NCI-H526 (cell line): ENCODE measurements at places on chromosomes 4 and X.
A peak's percentile ranks its signal among the peaks of the same experiment; 100 is the strongest.

DNA sequence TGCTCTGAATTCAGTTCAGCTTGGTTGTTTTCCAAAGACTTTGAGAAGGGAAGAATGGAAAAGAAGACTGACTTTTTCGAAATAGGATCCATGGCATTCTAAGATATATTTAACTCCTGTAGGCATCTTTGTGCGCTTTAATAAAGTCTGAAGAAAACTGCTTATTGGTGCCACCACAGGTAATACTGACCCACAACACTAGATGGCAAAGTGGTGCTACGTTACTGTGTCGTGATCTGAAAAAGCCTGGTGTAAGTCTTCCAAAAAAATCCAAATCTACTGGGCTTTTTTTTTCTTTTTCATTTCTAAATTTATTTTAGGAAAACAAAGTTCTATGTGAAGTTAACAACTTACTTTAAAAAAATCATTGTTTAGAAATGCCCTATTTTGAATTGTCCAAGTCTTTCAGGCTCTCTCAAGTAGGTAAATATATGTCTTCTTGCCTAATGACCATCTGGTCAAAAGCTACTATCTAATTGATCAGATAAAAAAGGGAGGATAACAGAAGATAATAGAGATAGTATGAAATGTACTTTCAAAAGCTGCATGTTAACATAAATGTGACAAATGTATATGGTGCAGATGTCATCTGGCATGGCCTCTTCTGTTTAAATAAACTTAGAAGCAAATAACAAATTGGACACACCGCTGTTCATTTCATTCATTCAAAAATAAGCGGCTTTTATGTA lies 47.0 kb upstream of the MID1IP1 start:
- peak; percentile 7 for DNase-seq

GRCh38 chr4:124329134-124329533 lies 383.4 kb downstream of the ANKRD50 start:
- DNase-seq: no peak

- DNase-seq: no peak
These were observed 135.1 kb downstream of the IRS4 start for GRCh38 chrX:108601276-108601675.

DNA sequence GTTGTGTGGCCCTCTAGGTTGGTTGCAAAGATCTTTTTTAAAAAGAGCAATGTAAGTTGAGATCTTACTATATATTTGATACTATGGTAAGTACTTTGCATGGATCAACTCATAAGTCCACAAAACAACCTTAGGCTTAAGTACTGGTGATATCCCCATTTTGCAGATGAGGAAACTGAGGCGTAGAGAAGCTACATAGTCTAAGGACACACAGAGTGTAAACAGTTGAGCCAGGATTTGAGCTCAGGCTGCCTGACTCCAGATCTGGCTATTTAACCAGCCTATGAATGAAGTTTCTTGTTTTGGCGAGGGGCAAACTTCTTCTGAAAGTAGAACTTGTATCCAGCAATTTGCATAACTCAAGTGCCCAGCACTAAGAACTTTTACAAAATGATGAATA lies 38.6 kb upstream of the STX18 start:
- no peak for DNase-seq

- DNase-seq: no peak
These were observed 35.3 kb downstream of the ZBTB49 start for GRCh38 chr4:4325321-4325720.

- DNase-seq: no peak
These were observed 19.7 kb downstream of the VSIG1 start for GRCh38 chrX:108064613-108065012.

DNA sequence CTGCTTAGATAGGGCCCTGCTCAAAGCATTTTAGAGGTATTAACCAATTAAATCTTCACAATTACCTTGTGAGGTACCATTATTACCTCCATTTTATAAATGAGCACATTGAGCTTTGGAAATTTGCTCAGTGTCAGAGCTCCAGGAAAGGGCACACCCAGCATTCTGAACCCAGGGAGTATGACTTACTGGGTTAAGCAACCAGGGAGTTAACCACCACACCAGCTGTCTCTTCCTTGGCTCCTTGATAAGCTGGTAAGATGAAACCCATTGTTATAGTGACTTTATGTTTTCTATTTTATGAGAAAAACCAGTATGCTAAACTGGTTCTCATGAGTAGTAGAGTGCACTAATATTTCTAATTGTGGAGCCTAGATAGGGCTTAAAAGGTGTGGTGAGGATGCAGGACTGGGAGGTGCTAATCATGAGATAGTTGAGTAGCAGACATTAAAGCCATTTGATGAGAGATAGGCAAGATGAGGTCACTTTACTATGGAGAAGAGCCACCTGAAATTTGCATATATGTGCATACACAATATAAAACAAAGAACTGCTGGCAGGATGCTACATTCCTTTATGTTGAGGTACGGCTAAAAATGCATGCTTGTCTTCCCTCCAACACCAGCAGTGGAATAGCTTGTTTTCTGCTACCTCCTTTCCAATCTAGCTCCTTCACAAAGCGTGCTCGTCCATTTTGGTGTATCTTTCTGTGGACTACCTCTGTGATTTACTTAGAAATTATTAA lies 556.1 kb downstream of the SPRY1 start:
- peak; percentile 79 for DNase-seq

DNA sequence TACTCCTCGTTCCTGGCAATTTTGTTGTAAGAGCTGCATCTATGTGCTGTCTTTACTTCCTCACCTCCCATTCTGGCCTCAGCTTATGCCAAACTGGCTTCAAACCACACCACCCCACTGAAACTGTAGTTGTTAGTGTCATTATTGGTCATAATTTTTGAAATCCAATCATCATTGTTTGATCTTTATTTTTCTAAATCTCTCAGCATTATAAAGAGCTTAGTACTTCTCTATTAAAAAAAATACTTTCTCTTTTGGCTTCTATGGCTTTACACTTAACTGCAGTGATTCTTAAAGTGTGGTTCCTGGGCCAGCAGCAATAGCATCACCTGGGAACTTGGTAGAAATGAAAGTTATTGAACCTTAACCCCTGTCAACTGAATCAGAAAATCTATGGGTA lies 83.5 kb upstream of the GRPR start:
- no peak for DNase-seq

DNA sequence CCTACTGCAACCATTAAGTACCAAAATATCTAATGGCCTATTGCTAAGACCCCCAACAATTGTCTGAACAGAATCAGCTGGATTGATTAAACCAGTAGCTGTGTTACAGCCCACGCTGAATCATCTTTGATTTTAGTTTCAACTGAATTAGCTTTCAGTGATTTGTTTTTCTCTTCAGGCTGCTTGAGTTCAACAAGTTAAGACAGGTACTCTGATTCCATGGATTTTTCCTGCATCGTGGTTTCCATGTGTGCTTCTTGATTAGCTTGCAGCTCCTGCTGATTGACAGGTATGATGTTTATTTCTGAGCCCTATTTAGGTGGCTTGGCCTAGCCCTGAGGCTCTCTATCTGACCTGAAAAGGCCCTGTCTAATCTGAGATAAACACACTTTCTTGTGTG lies 91.3 kb downstream of the GUCY2F start:
- no peak for DNase-seq

DNA sequence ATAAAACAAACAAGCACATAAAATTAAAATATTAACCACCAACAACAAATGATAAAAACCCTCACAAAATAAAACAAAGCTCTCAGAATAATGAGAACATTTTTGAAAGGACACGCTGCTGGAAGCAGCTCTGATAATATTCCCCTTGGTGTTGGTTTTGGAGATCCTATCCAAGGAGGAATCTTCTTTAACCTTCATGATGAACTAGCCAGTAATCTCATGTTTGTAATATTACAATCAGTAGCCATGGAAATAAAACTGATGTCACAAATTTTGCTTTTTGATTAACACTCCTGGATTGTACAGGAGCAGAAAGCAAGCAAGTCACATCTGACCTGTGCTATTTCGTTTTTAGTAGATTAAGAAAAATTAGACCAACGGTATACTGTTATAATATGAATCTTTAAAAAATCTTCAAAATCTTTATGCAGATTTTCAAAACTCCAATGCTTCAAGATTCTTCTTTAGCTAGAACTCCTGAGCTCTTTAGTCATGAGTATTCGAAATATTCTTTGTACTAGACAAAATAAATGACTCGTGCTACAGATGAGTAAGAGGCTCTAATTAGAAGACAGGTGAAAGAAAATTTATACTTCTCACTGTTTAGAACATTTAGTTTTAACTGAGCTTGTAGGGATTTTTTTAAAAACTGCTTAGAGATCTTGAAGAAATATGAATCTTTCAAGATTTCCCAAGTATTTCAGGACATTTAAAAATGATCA lies 154.1 kb downstream of the RASL11B start:
- no peak for DNase-seq

- no peak for DNase-seq
These were observed 1.4 kb upstream of the FNIP2 start for GRCh38 chr4:158767451-158767850.

GRCh38 chr4:150384249-150384648 lies 197.7 kb upstream of the MAB21L2 start:
- no peak for DNase-seq

DNA sequence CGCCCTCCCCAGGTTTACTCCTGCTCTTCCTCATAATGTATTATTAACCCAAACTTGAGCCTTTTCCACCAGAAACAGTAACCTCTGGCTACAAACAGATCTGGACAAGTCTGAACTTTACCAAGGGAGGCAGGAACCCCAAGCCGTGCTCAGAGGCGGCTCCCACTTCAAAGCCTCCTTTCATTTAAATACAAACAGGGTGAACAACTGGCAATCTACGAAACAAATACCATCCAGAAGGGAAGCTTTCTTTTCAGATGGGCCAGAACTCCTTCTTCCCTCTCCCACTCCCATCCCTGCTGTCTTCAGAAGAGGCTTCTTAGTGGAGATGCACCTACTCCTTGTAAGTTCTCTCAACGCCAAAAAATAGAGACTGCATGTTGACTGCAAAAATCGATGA lies 2.1 kb upstream of the GPC4 start:
- DNase-seq: no peak

GRCh38 chr4:24683116-24683515 lies 98.8 kb upstream of the DHX15 start:
- DNase-seq: no peak

DNA sequence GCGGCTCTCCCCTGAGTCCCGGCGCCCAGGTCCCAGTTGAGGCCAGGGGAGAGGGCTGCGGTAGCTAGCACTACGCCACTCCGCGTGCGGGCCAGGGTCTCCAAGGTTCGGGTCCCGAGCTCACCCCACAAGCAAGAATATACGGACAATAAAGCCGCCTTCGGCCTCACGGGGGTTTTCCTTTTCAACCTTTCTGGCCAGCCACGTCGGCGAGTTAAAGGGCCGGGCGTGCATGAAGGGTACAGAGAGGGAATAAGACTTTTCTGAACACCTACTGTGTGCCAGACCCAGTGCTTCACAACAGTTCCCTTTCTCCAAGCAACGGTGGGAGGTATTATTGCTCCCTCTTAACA lies 138.5 kb upstream of the ZIC3 start:
- DNase-seq: no peak

DNA sequence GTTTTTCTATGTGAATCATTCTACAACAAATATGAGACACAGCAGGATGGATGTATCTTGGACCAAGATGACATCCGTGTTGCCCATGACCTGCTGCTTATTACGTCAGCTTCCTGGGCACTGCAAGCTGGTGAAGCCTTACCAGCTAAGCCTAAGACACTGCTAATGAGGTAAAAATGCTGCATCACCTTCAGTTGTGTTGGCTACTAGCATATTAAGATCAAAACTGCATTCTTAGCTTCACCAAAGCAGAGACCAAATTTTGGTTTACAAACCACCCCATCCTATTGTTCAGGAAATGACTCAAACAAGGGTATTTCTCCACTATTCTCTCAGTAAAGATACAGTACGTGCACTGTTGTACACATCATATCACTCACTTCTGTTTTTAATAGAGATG lies 50.3 kb downstream of the MAML3 start:
- DNase-seq: no peak

DNA sequence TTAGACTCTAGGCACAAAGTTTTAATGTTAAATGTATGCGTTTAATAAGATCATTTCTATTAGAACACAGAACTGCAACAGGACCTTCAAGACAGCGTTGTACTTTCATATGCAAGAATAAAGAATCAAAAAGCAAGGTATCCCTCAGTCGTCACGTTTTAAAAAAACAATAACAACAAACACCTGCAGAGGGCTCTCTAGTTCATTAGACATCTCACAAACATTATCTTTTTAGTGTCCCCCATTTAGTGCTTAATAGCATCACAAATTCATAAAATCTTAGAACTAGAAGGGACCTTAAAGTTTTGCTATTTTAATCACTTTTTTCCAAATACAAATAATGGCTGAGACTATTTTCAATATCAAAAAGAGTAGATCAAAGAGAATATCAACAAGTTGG lies 236.6 kb downstream of the DCHS2 start:
- no peak for DNase-seq

- no peak for DNase-seq
These were observed 122.9 kb downstream of the GPAT3 start for GRCh38 chr4:83658806-83659205.

DNA sequence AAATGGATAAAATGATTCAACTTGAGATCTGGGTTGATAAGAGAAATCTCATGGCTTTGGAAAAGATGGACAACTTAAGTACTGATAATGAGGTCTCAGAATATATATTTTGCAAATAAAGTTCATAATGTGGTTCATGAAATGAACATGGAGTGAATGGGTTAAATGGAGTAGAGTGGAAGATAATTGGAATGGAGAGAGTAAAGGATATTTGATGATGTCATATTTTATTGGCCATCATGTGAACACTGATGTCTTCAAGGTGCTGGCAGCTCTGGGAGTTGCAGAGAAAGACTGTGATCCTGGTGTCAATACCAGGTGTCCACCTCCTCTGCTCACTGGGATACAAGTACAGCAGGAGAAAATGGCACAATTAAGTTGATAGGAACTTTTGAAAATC lies 133.9 kb upstream of the ZXDA start:
- DNase-seq: no peak

DNA sequence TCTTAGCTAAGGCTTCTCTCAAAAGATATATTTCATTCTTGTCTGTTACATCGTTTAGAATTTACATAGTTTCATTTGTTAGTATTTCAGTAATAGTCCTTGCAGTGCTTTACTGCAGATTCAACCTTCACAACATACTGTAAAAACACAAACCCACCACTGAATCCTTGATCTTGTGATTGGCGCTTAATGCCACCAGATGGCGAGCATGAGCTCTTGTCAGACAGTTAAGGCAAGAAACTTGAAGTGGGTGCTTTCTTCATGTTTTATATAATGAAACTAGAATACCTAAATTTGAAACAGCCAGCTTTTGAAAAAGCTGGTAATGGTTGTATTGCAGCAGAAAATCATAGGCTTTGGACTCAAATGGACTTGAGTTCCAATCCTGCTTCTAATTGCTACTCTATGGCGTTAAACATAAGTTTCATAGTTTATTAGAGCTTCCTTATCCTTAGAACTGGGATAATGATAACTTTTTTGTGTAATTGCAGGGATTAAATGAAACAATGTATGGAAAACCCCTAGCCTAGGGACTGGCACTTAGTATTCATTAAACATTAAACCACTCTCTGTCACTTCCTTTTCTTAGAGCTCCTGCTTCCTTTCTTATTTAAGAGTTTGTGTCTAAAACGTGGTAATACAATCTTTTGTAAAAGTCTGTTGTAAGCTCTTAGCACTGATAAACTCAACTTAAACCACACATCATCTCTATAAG lies 95.1 kb downstream of the USP9X start:
- DNase-seq: peak; percentile 70
